Stomach (tissue), 19 donors: ENCODE measurements at places on chromosomes 3 and 15. TPM values are rescaled to one million over a fixed set of nuclear protein-coding genes. Genes with fewer than 3 reads are reported as not detected.
A peak's percentile ranks its signal among the peaks of the same experiment; 100 is the strongest.

- no peak overlapping the region for H3K4me3 ChIP-seq
- DNase-seq = no peak
- no peaks in the 10 kb centered on the region for H3K36me3 ChIP-seq
- H3K4me1 ChIP-seq = peaks cover 6% of the 10 kb centered on the region
- no peak overlapping the region for H3K27ac ChIP-seq
Measured at GRCh38 chr3:195746751-195747150, 26.0 kb downstream of the MUC20 start.

DNA sequence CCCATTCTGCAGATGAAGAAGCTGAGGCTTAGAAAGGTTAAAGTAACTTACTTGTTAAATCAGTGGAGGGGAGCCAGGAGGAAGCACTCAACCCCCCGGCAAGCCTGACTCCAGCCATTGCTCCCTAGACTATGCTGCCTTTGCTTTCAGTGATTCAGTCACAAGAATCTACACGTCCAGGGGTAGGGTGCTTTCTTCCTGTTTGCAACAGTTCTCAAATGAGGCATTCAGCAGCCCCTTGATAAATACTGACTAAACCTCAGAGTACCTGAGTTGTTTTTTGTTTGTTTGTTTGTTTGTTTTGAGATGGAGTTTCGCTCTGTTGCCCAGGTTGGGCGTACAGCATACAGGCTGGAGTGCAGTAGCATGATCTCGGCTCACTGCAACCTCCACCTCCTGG is 28.6 kb downstream of the MAGEF1 start:
- peaks cover 19% of the 10 kb centered on the region for H3K4me1 ChIP-seq
- no peak overlapping the region for H3K4me3 ChIP-seq
- no peak overlapping the region for H3K27ac ChIP-seq
- no peak for DNase-seq

- no peak overlapping the region for H3K4me3 ChIP-seq
- no peaks in the 10 kb centered on the region for H3K36me3 ChIP-seq
- peak; percentile 56 for DNase-seq
- no peaks in the 10 kb centered on the region for H3K27me3 ChIP-seq
Measured at GRCh38 chr3:181210275-181210674, 220.7 kb upstream of the DNAJC19 start.

DNA sequence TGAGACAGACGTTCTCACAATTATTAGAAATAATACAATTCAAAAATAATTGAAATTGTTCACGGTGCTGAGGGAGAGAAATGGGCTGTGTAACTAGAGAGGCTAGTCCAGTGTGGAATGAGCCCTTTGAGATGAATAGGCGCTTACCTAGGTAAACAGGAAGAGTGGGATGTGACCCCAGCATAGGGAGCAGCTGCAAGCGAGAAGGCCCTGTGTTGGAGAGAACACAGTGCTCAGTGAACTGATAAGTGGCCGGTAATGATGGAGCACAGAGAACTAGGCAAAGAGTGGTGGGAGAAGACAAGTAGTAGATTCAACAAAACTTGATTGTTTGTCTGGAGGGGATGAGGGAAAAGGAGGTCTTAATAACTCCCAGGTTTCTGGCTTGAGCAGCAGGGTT is 103.9 kb downstream of the HCN4 start:
- H3K36me3 ChIP-seq = peaks cover 45% of the 10 kb centered on the region
- no peak for DNase-seq
- H3K4me1 ChIP-seq = no peaks in the 10 kb centered on the region
- H3K27me3 ChIP-seq = no peaks in the 10 kb centered on the region

DNA sequence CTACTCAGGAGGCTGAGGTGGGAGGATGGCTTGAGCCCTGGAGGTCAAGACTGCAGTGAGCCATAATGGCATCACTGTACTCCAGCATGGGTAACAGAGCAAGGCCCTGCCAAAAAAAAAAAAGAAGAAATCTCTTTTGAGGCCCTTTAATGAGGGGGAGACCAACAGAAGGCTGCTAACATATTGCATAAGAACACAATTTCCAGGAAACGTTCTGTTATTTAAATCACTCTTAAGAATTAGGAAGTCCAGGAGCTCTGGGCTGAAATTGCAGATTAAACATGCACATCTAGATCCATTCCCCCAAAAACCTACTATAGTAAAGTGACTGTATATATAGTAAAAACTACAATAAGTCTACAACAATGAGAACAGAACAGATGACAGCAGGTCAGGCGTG is 16.1 kb upstream of the BLM start:
- no peaks in the 10 kb centered on the region for H3K36me3 ChIP-seq
- H3K27ac ChIP-seq = no peak overlapping the region
- no peak for DNase-seq
- no peak overlapping the region for H3K4me3 ChIP-seq
- no peaks in the 10 kb centered on the region for H3K27me3 ChIP-seq
- no peaks in the 10 kb centered on the region for H3K4me1 ChIP-seq

DNA sequence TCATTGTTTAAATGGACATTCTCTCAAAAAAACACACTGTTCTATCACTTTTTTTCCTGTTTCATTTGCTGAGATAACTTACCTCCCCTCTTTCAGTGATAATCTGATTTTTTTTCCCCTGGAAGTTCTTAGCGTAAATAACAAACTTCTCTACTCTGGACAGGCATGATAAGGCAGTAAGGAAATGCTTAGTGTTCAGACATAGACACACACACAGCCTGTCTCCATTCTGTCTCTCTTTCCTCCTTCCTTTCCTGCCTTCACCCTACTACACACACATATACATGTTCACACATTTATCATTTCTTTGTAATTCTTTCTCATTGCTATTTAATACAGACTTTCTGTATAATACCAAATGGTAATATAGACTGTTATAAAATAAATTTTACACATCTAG is 470.8 kb upstream of the ROBO1 start:
- H3K27ac ChIP-seq = no peak overlapping the region
- H3K4me1 ChIP-seq = no peaks in the 10 kb centered on the region
- no peaks in the 10 kb centered on the region for H3K27me3 ChIP-seq
- no peak for DNase-seq
- no peaks in the 10 kb centered on the region for H3K36me3 ChIP-seq
- no peak overlapping the region for H3K4me3 ChIP-seq

DNA sequence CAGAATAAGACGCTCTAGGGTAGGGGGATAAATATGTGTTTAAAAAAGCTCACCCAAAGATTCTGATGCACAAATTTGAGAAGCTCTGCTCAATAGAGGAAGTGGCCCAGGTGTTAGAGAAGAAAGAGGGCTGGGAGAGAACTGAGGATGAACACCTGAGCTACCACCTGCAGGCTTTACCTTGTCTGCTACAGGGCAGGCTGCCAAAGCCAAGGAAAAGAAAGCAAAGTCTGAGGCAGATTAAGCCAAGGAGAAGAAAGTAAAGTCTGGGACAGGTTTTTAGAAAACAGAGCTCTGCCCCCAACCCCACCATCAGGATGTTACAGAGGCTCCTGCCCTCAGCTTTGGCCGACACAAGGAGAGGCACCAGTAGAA is 92.9 kb downstream of the THRB start:
- no peaks in the 10 kb centered on the region for H3K36me3 ChIP-seq
- H3K4me1 ChIP-seq = peaks cover 34% of the 10 kb centered on the region
- H3K27me3 ChIP-seq = no peaks in the 10 kb centered on the region
- no peak overlapping the region for H3K27ac ChIP-seq
- H3K4me3 ChIP-seq = no peak overlapping the region
- peak; percentile 65 for DNase-seq

The UBXN7 gene
- 14.0 TPM for total RNA-seq

The GOLGA6L2 gene
- total RNA-seq = not detected

The GP5 gene
- total RNA-seq = not detected

The BNC1 gene
- total RNA-seq = not detected

The UBAP1L gene
- total RNA-seq = 1.8 TPM
